ENCODE measurements at places on chromosomes 5 and 9.

DNA sequence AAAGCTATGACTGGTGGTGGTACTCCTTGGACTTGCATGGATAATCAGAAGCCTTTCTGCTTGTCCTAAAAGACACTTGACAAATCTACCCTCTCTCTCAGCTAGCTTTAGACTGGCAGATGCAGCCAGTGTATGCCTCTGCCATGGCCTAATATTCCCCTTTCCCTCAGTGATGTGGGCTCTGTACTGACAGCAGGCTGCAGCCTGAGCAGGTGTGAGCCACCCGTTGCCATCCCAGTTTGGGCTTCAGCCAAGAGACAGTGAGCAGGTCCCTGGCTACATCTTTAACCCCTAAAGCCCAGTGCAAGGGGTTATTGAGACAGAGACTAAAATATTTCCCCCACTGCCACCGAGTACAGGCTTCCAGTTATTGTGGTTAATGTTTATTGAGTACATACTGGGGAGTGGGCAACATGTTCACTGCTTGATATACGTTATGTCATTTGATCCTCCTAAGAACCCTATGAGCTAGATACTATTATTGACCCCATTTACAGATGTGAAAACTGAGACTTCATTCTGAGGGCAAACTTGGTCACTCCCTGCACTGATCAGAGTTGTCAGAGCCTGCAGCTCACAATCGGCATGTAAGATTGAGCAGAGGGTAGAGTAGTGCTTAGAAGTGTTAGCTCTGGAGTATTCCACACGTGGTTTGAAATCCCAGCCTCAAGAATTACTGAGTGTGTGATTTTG, 254.2 kb downstream of the ARHGAP26 start:
- DNase-seq = no peak

- no peak for DNase-seq
Measured at GRCh38 chr9:86515221-86515620, 161.0 kb upstream of the TUT7 start.

- DNase-seq = peak; percentile 46
Measured at GRCh38 chr9:114503522-114504340, 1.5 kb downstream of the WHRN start.

DNA sequence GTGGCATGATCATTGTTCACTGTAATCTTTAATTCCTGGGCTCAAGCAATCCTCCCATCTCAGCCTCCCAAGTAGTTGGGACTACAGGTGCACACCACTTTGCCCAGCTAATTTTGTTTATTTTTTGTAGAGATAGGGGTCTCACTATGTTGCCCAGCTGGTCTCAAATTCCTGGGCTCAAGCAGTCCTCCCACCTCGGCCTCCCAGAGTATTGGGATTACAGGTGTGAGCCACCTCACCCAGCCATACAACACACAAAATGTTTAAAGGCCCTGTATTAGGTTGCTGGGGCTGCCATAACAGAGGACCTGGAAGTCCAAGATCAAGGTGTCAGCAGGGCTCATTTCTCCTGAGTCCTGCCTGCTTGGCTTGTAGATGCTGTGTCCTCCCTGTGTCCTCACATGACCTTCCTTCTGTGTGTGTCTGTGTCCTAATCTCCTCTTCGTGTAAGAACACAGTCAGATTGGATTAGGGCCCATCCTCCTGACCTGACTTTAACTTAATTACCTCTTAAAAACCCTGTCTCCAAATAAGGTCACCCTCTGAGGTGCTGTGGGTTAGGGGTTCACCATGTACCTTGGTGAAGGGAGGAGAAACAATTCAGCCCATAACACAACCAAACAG, 5.4 kb downstream of the UBE2QL1 start:
- no peak for DNase-seq

- DNase-seq = no peak
Measured at GRCh38 chr5:5794118-5794560, 371.7 kb downstream of the ICE1 start.

- DNase-seq = no peak
Measured at GRCh38 chr5:7801891-7802614, 48.9 kb downstream of the CFAP90 start.

GRCh38 chr5:144697847-144698262, 527.2 kb downstream of the KCTD16 start:
- peak; percentile 33 for DNase-seq

GRCh38 chr5:68423154-68423811, 207.7 kb downstream of the PIK3R1 start:
- DNase-seq = no peak

DNA sequence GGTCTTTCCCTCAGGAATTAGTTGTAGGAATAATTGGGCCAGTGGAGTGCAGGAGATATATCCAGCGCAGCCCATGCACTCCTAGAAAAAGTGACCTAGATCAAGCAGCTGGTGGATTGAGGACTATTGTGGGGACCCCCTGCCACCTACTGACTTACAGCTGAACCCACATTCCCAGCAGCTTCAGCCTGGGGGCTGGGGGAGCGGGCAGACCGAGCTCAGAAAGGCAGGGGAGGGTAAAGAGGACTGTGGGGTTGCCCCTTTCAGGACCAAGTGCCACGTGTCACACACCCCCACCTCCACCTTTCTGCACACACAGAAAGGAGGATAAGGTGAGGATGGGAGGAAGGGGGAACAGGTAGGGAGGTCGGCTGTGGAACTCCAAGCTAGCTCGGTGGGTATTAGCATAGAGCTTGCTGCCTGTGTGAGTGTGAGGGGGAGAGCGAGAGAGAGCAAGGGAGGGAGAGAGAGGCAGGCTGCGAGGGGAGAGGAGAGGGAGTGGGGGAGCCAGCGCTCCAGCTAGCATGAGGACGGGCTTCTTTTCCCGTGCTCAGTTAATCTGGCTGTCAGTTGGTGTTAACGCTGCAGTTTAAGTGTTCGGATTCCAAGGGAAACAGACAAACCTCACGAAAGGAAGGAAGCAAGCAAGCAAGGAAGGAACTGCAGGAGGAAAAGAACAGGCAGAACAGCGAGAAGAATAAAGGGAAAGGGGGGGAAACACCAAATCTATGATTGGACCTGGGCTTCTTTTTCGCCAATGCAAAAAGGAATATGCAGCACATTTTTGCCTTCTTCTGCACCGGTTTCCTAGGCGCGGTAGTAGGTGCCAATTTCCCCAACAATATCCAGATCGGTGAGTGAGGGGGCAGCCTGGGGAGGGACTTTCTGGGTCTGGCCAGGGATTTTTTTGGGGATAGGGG, at the start of gene GRIA1:
GRIA1 (plus strand) TSS at position 553 of the 920 bp plus-strand sequence.
- DNase-seq = no peak

GRCh38 chr5:8340739-8341344, 471.9 kb downstream of the MTRR start:
- DNase-seq = peak; percentile 33

- peak; percentile 58 for DNase-seq
Measured at GRCh38 chr9:109880276-109881169, 100.5 kb downstream of the PALM2AKAP2 start.

- DNase-seq = no peak
Measured at GRCh38 chr5:2740051-2740875, 11.2 kb downstream of the IRX2 start.

DNA sequence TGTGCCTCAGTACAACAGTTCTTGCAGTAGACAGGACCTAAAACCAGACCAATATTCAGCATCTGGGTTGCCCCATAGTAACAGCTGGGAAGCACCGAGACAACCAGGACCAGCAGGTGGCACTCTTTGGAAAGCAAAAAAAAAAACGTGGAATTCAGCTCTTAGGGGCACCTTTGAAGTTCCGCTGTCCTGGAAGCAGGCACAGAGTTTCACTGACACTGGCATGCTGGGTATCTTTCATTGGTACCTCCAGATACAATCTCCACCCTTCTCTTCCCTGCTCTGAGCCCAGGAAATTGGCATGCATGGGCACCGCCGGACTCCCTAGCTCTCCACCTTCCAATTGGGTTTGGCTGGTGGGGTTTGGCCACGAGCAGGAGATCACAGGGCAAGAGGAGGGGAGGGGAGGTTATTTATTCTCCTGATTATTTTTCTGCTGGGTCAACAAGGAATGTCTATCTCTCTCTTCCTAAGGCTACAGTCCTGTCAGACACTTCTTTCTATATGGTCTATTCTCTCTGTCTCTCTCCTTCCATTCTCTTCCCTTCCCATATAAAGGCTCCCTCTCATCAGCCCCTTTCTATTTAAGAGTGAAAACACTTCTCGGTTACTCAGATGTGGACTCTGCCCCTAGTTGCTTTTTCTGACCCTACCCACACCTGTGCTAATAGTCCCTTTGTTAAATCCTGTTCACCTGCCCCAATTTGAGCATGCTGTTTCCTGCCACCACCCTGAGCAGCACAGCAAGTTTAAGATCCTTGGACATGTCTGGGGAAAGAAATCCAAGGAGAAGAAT, 1.9 kb upstream of the IDNK start:
- peak; percentile 47 for DNase-seq

GRCh38 chr9:37967014-37967760, 63.3 kb upstream of the SLC25A51 start:
- DNase-seq = no peak

DNA sequence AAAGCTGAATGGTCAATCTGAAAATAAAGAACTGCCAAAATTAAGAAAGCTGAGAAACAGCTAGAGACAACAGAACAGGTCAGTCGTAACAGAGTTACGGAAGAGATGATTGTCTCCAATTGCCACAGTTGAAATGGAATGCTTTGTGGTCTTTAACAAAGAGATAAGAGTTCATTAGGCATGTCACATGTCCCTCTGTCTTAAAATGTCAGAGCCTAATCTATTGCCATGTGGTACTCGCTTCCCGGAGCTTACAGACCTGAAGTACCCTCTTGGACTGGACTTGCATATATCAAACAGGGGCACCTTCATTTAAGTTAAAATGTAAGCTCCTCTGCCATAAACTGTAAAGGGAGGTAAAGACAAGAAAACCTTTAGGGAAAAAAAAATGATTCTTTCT, 19.7 kb downstream of the TTC39B start:
- DNase-seq = no peak

DNA sequence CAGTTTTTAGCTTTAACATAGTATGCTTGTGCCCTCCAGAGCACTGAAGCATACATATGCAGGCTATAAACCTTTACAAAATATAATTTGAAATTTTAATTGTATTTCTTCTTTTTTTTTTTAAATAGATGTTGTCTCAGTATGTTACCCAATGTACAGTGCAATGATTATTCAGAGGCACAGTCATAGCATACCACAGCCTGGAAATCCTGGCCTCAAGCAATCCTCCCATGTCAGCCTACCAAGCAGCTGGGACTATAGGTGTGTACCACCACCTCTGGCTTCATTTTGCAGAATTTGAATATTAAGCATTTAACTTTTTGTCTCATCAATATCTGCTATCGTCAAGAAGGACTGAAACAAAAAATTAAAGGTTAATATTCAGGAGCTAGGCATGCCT, 16.9 kb upstream of the ZNF782 start:
- no peak for DNase-seq

DNA sequence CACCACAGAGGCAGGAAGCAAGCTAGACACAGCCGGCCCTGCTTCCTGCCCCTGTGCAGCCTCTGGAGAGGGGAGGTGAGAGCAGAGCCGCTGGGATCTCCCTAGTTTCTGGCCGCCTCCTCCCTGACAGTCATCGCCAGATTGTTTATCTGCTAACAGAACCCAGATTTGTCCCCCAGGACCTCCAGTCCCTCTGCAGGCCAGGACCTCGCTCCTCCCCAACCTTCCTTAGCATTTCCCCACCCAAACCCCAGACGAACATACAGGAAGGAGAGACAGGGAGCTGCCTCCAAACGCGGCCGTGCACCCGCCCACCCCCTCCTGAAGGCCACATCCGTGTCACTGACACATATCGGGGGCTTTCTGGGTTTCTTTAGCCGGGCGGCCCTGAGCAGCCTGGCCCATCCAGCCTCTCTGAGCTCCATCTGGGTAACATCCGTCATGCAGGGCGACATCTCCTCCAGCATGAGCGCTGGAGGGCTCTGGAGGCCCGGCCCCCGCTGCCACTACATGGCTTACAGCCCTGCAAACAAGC, 47.5 kb downstream of the DBH start:
- DNase-seq = no peak

GRCh38 chr9:99171225-99172123, 50.3 kb downstream of the ALG2 start:
- no peak for DNase-seq

DNA sequence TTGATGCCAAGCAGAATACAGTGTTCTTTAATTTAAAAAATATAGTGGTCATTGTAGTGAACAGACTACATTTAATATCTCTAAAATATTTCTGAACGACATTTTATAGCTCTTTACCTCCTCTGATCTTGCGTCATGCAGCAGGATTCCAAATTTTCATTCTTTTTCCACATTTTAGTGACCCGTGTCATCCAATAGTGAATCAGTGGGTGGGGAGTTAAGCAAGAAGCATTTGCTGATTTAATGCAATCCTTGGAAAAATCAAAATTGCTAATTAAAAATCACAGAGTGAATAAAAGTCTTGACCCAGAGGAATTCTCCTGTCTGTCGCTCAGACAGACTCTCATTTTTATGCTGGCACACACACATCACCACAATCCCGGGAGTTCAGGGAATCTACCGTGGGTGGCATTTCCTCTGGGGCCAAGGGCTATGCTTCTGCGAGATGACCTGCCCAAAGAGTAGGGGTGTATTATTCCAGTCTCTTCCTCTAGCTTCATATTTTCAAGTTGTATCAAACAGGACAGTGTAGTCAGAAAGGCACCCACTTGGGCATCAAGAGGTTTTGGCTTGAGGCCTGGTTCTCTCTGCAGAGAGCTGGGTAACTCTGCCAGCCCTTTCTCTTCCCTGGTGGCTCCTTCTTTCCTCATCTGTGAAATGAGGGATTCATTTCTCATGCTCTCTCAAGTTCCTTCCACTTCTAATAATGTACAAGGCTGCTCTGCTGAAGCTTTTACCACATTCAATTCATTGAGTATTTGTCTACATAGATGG, 24.8 kb upstream of the OTP start:
- no peak for DNase-seq

- peak; percentile 82 for DNase-seq
Measured at GRCh38 chr5:91332267-91333045, 50.7 kb downstream of the ARRDC3 start.

Data from RKO (cell line).